Effector memory CD4-positive, alpha-beta T cell (primary cell): ENCODE measurements at places on chromosomes 11 and 22.
A peak's percentile ranks its signal among the peaks of the same experiment; 100 is the strongest.

GRCh38 chr11:73528483-73529203 is 69.3 kb downstream of the FAM168A start:
- DNase-seq, result no peak

GRCh38 chr11:106087815-106088435 is 10.5 kb downstream of the AASDHPPT start:
- DNase-seq, result peak; percentile 30

GRCh38 chr11:112852143-112852866 is 108.9 kb upstream of the NCAM1 start:
- DNase-seq, result no peak

DNA sequence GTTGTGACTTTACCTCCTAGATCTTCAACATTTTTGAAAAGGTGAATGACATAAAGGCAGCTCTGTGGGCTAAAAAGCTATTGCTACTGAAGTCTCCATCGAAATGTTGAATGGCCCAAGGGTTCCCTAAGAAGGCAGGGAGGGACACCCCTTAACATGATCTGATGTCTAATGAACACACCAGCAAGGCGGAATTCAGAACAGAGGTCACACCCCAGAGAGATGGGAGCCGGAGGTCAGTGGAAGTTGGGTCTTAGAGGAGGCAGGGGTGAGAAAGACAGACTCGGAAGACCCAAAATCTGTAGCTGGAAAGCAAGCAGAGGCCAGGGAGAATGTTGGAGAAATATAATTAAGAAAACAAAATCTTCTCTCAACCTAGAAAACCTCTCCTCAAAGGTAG is 79.0 kb downstream of the TRIM29 start:
- no peak for DNase-seq

GRCh38 chr11:72038491-72038890 is 39.8 kb downstream of the IL18BP start:
- DNase-seq, result no peak

- no peak for DNase-seq
These were observed 9.4 kb downstream of the CBX6 start for GRCh38 chr22:38862375-38863329.

GRCh38 chr22:46659059-46659790 is 39.0 kb downstream of the GRAMD4 start:
- DNase-seq, result no peak

GRCh38 chr11:106875013-106875412 is 143.3 kb downstream of the GUCY1A2 start:
- DNase-seq, result no peak

DNA sequence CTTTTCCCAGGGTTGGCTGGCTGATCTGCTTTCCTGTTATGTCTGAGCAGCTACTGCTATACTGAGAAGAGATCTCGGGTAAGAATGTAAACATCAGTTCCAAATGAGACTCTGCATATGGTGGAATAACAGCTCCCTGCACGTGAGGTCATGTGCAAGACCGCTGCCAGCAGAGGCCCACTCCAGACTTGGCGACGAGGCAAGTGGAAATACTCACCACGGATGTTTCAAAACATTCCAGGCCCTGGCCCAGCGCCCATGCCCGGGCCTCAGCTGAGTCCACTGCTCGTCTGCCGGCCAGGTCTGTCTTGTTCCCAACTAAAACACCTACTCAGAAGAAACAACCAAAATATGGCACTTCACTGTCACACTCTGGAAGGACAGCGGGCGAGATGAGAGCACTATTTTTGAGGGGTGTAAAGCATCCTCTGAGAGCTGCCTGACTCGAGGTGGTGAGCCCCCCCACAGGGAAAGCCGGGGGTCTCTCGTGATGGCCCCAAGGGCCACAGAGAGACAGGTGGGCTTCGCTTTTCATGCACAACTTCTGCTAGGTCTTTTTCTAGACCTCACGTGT is 13.1 kb downstream of the IFT27 start:
- DNase-seq, result no peak

DNA sequence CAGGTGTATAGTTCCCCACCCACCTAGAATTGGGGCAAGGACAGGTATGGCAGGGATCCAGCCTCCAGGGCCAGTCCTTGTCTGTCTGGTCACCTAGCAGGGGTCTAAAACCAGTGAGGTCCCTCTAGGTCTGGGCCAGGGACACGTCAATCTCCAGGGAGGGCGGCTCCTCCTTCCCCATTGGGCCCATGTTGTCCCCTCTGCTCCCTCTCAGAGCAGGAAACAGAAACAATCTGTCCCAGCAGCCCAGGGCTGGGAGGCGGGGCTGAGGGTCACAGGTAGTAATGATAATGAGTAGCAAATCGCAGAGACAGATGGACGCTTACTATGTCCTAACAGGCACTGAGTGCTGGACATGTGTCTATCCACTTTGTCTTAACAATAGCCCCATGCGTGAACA is 22.8 kb upstream of the SYT7 start:
- no peak for DNase-seq

DNA sequence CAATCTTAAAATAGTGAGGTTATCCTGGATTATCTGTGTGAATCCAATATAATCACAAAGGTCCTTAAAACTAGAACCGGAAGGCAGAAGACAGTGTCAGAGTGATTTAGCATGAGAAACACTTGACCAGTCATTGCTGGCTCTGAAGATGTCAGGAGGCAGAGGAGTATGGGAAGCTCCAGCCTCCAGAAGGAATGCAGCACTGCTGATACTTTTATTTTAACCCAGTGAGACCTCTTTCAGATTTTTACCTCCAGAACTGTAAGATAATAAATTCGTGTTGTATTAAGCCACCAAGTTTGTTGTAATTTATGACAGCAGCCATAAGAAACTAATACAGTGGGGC is 134.4 kb upstream of the ZC3H12C start:
- no peak for DNase-seq

DNA sequence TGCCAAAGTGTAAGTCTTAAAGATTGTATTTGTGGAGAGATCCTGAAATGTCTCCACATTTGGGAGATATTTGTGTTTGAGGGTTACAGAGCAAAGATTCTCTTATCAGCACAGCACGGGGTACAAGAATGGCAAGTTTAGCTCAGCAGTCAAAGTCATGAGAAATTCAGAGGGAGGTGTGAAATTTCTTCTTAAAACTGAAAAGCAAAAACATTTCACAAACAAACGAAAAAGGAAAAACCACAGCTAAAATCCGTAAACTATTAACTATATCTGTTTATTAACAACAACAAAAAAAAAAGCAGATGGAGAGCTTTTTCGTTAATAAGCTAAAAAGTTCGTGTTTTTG is 40.9 kb upstream of the ETS1 start:
- DNase-seq, result no peak

GRCh38 chr11:2930704-2931419 is 1.6 kb upstream of the PHLDA2 start:
- DNase-seq, result no peak

DNA sequence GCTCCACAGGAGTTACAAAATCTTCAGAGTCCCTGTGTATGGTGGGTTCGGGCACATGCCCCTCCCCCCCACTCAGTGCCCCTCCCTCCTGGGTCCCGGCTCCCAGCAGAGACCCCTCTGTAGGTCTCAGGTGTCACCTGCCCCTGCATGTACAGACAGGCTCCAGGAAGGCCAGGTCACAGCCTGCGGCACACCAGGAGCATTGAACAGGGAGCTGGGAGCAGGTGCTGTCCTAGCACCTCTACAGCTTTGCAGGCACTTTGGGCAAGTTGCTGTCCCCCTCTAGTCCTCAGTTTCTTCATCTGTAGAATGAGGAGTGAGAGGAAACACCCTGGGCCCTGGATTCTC is 80.1 kb upstream of the RTL6 start:
- DNase-seq, result no peak

GRCh38 chr11:65431451-65432099 is 9.0 kb downstream of the NEAT1 start:
- no peak for DNase-seq

DNA sequence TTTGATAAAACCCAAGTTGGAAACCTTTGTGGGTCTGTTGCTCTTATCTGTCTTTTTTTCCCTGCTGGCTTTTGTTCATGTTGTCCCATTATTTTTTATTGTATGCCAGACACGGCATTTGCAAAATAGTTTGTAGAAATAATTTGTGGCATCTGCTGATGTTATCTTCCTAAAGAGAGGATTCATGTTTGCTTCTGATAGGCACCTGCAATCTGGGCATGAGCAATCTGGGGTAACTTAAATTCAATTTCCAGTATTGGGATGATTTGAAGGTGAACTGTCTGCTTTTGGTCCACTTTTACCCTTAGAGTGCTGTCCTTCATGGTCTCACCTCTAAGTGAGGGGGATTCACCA is 126.9 kb downstream of the CEP164 start:
- no peak for DNase-seq

GRCh38 chr11:119156496-119156895 is 7.6 kb downstream of the ABCG4 start:
- DNase-seq, result no peak

DNA sequence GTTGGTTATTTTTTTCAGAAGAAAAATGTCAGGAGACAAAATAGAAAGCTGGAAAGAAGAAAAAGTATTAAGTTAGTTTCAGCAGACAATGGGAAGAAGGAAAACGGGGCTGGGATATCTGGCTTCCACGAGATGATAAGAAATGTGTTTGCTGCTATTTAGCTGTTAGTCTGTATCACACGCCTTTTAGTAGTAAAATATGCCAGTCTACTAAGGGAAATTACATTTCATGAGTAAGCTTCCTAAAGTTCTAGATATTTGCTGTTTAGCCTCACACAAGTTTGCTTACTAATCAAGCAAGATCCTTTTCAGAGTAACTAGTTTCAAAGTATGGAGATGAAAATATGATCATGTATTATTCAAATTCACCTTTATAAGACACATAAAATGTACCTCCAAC is 1.5 kb downstream of the OR51B4 start:
- no peak for DNase-seq

- DNase-seq, result no peak
These were observed 429.5 kb downstream of the TBC1D22A start for GRCh38 chr22:47191671-47192650.

GRCh38 chr22:45212306-45212709 is 28.4 kb downstream of the KIAA0930 start:
- DNase-seq, result no peak

- DNase-seq, result no peak
These were observed 4.9 kb upstream of the SPECC1L start for GRCh38 chr22:24265734-24266133.

- DNase-seq, result no peak
These were observed 42.9 kb upstream of the DAGLA start for GRCh38 chr11:61637277-61637676.

GRCh38 chr11:125268611-125269010 is 104.1 kb downstream of the PKNOX2 start:
- DNase-seq, result no peak

DNA sequence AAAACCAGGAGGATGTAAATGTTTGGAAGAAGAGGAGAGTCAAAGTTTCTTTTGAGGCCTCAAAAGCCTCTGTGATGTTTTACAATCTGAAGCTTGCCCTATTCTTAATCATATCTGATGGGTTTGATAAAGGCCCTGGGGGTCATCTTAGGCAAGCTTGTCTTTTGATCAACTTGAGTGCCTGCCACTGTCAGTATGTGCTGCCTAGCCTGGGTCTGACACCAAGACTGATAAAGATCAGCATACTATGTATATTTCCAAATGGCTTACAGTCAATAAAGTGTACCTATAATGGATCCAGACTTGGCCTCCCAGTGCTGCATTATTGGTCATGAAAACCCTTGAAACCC is 12.7 kb downstream of the EHF start:
- DNase-seq, result no peak

GRCh38 chr11:102121329-102121728 is 11.1 kb downstream of the YAP1 start:
- no peak for DNase-seq

DNA sequence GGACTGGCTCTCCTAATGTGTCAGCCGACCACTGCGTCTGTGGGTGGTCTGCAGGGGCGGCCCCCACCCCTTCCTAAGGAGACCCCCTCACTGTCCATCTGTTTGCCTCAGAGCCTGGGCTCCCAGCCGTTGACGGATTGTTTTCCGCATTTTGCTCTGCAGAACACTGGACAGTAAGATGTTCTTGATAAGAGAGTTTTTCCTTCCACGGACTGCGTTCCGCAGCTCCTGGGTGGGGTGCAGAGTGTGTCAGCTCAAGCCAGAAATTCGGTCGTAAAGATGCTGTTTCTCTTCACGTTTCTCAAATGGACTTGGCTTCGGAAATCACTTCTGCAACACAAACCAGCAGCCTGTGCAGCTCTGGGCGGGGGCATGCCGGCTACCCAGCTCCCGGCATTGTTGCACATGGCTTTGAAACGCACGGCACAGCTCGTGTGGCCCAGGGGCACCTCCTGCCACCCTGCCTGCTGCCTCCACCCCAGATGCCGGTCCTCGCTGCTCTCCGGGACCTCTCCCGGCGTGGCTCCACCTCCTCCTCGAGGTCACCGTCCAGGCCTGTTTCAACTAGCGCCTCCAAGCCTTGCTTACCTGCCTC is 2.9 kb upstream of the MRGPRG start:
- DNase-seq, result no peak

GRCh38 chr11:8342821-8343681 is 79.4 kb upstream of the LMO1 start:
- DNase-seq, result no peak

- DNase-seq, result no peak
These were observed 221.3 kb downstream of the NAV2 start for GRCh38 chr11:19933801-19934488.

DNA sequence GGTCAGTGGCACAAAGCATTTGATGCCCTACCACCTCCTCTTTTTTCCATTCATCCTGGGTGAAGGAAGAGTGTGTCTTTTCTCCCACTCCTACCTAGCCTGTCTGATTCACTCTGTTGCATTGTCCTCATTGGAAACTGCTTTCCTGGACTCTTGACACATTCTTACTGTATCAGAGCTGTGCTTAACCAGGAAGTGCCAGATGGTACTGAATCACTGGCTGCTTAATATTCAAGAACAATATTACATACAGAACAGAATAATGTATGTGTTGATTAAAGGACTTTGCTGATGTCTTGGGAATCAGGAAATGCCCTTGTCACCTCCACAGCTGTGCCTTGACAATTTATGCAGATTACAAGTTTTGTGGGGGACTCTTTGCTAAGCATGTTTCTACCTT is 44.4 kb downstream of the SVIP start:
- DNase-seq, result no peak

- DNase-seq, result no peak
These were observed 584.0 kb downstream of the KCNA4 start for GRCh38 chr11:29432719-29433325.

DNA sequence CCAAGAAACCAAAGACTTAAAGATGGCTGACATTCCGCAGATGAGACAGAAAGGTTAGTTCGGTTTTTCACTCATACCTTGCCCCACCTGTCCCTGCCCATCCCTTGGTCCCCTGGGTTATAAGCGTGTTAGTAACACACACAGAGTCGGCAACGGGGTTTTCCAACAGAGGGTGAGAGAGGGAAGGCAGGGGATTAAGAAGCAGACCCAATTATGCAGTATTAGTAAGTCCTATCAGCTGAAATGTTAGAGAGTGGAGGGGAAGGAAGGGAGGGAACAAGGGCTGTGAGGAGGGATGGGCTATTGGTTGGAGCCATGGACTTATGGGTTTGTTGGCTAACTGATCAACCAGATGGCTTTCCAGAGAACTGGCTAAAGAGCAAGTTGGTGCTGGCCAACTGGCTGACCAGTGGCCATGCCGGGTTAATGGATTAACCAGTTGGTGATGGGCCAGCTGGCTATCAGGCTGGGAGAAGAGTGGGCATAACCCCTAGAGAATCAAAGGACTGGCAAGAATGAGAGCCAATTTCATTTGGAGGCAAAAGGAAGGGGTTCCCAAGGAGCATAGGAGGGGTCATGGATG is 45.5 kb downstream of the NRXN2 start:
- no peak for DNase-seq

GRCh38 chr11:20213790-20214189 is 53.5 kb upstream of the DBX1 start:
- no peak for DNase-seq

- DNase-seq, result no peak
These were observed 7.6 kb downstream of the SLC39A13 start for GRCh38 chr11:47415949-47416472.

- no peak for DNase-seq
These were observed 54.7 kb downstream of the NF2 start for GRCh38 chr22:29658176-29658575.
